GM23248 (cell line): ENCODE measurements at places on chromosomes 5 and 9. TPM values are rescaled to one million over a fixed set of nuclear protein-coding genes. Genes with fewer than 3 reads are reported as not detected.

Gene PPP3R2
- total RNA-seq: not detected in 2 replicates

Gene C5orf15
- total RNA-seq: 126 and 128 TPM in 2 replicates

Gene PCDHGA1
- total RNA-seq: 0.38 and 1.8 TPM in 2 replicates

Gene SLC23A1
- not detected in 2 replicates for total RNA-seq

Gene MAMDC4
- total RNA-seq: 1.1 and 2.3 TPM in 2 replicates

Gene HINT1
- 150 and 184 TPM in 2 replicates for total RNA-seq

Gene ADAMTS6
- 62.5 and 76.0 TPM in 2 replicates for total RNA-seq

Gene C9
- not detected in 2 replicates for total RNA-seq

Gene PCSK1
- 0.13 and 0.86 TPM in 2 replicates for total RNA-seq

Gene AQP3
- not detected in 2 replicates for total RNA-seq

- peak; percentile 57 for DNase-seq
Observed at GRCh38 chr5:180339583-180340183, 13.5 kb downstream of the GFPT2 start.

- DNase-seq: peak; percentile 29
Observed at GRCh38 chr5:93145767-93146166, 435.3 kb downstream of the NR2F1-AS1 start.

DNA sequence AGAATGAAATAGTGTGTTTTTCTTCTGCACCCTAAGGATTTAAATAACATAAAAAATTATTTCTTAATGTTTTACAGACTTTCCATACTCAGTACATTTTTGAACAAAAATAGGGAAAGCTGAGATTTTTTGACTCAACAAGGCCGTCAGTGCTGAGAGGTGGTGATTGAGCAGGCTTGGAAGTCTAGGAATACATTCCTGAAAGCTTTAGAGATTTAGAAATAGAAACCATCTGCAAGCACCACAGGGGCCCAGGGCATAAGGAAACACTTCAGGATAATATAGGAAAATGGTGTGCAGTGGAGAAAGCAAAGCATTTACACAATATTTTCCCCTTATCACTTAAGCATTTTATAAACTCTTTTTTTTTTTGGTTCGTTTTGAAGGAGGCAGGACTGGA, 5.2 kb downstream of the BASP1 start:
- peak; percentile 37 for DNase-seq

DNA sequence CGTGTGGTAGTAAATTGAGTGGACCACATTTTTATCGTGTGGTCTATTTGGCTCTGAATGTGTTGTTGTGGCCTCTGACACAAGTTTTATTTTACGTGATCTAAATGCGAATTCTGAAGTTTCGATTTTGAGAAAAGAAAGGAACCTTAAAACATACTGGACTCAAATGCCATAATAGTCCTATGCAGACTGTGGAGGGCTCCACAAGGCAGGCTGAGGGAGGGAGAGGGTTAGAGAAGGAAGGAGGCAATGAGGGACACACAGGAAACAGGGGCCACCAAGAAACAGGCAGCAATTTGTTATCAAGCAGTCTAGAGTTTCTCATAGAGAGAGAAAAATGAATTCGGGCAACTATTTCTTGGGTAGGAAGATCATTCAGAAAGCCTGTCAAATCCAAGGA, 110.4 kb upstream of the SEMA6A start:
- DNase-seq: no peak

DNA sequence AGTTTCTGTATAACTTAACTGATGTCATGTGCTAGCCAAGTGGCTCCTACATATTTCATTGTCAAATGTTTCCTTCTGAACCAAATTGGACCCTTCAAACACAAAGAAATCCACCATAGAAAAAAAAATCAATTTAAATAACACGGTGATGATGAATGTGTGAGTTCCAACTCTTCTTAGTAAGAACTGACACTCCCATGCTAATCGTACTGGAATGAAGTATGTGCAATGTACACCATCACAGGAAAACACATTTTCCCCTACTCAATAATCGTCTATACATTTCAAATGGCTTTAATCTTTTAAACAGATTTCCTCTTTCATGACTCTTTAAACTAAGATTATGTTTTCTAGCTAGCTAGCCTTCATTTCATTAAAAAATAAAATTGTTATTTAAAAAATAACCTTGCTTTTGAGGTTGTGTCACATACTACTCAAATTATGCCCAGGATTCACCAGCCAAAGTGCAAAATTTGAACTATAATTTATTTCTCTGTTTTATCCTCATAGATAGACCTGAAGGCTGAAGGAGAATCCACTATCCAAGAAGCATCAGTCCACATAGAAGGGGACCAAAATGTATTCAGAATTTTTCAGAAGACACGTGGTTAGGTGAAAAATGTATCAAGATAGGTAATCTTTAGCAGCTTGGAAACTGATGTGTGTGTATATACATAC, 131.0 kb upstream of the ITGA1 start:
- DNase-seq: peak; percentile 8

GRCh38 chr9:136285501-136286358, 18.2 kb downstream of the CCDC187 start:
- DNase-seq: no peak

DNA sequence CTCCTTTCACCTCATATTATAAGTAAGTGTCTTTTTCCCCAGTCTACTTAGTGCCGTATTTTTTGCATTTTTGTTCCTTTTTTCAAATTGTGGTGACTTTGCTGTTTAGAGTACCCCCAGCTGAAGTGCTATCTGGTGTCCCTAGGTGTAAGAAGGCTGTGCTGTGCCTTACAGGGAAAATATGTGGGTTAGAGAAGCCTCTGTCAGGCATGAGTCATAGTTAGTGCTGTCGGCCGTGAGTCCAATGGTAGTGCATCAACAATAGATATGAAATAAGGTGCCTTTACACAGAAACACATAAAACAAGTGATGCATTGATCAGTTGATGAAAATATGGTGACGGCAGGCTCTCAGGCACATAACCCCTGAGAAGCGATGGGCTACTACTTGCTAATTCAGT, 20.1 kb downstream of the SYK start:
- DNase-seq: peak; percentile 7

GRCh38 chr9:93252116-93252780, 68.3 kb downstream of the WNK2 start:
- DNase-seq: no peak

- DNase-seq: peak; percentile 98
Observed at GRCh38 chr5:14449052-14449661, 132.4 kb upstream of the OTULINL start.

DNA sequence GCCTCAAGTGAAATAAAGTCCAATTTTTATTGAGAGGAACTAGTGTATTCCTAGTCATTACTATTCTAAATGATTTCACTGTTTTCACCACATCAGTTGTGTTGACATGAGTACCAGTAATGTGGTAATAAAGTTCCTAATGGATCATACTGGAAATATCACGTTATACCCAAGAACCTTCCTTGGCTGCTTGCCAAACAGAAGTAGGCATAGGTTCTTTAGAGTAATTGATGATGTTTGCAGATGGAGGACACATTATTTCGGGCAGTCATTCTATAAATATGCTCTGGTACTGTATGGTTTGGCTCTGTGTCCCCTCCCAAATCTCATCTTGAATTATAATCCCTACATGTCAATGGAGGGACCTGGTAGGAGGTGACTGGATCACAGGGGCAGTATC, 15.1 kb downstream of the SNCAIP start:
- DNase-seq: no peak

DNA sequence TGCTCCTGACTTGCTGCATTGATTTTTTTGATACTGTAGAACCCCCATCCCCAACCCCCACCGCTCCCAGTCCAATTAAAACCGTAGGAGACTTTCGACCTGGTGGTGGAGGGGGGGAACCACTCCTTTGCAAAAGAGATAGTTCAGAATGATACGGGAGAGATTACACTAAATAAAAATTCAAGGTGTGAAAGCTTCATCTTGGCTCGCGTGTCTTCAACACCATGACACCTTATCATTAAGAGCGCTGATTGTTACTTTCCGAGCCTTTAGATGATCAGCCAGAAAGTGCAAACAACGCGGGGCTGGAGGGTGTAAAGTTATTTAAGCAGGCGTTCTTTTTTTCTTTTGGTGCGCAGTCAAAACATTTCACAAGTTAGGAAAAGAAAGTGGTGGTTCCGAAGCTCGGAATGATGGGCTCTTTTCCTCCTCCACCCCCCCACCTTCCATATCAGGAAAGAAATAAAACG, 1.3 kb upstream of the ZNF462 start:
- no peak for DNase-seq

- no peak for DNase-seq
Observed at GRCh38 chr9:75112789-75113188, 24.5 kb downstream of the OSTF1 start.

- DNase-seq: peak; percentile 3
Observed at GRCh38 chr5:166772770-166773169, 1518.7 kb upstream of the WWC1 start.

DNA sequence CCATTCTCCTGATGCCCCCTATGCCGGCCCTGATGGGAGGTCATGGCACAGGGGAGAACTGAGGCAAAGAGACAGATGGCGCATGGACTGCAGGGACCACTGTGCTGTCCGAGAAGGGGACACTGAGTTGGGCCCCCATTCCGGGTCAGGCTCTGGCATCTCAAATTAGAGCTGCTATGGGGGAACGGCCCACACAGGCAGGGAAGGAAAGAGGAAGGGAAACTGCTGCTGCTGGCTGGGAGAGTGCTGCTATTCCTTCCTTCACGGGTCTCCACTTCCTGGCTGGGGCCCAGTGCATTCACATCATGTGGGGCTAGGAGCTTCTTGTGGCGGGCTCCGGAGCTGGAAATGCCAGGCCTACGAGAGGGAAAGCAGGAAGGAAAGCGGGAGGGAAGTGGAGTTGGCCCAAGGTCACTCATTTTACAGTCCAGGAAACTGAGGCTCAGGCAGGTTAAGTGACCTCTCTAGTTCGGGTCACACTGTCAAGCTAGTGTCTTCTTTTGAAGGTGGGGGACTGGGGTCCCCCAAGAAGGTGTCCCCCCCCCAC, 1.3 kb upstream of the CARD19 start:
- no peak for DNase-seq

- peak; percentile 58 for DNase-seq
Observed at GRCh38 chr9:94031946-94032345, 52.3 kb upstream of the PTPDC1 start.

- DNase-seq: no peak
Observed at GRCh38 chr5:131532031-131532640, 102.9 kb downstream of the RAPGEF6 start.

DNA sequence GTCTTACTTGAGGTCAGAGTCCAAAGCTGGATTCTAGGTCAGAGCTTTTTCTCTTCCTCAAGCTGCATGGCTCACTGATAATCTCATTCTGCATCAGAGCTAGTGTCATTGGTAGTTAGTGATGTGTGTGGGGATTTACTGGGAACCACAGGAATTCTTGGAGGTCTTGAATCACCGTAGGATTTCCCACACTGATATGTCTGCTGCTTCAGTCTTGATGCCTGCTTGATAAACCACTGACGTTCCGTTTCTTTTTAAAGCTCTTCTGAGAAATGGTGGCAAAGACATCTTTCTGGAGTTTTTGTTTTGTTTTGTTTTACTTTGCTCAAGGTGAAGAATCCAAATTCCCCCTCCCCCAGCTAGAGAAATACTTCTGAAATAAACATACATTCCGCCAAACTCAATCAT, 1.2 kb upstream of the GARIN3 start:
- DNase-seq: peak; percentile 79

DNA sequence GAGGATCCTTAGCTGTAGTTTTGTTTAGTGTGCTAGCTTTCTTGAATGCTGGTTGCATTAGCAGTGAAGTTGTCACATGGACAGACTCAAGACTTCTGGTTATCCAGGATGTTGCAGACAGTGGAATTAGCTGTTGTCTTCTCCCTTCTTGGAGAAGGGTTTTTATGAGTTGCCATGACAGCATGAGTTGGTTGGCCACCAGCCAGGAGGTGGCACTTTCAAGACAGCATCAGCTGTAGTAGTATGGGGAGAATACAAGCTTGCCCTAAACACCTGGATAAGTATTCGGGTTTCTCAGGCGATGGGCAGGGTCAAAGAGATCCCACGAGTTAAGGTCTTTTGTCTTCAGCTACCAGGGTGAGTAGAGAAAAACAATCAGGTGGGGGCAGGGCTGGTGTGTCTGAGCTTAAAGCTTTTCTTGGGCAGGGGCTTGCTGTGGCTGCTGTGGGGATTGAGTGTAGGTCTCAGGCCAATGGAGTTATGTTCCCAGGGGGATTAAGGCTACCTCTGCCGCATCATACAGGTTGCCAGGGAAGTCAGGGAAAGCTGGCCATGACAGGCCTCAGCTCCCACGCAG, 7.7 kb upstream of the C5orf47 start:
- peak; percentile 30 for DNase-seq

DNA sequence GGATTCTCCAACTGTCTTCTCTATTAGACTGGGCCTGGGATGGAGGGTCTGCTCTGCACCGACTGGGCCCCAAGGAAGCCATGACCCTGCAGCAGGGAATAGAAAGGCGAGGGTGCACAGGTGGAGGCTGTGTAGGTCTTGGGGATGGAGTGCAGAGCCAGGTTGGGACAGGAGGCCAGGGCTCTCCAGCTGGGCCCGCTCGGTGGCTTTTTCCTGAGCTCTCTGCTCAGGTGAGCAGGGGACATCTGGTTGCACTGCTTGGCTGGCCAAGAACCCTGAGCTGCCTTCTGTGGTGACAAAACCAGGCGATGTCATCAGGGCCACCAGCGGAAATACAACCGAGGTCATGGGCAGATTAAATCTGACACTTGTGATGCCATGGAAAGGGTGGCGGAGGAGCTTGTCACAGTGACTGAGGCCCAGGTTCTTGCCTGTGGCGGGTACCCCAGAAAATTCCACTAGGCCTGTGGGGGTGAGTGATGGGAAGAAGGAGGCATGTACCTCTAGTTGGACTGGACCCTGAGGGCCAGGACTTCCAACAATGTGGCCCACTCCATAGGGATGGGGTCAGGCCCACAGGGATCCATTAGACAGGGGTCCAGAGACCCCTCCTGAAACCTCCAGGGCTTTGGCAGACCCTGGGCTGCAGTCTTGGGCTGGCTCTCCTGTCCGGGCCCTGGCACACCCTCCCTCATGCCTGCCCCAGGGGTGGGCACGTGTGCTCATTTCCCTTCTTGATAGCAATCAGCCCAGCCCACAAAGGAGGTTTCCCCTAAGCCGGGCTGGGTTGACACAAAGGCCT, 4.4 kb upstream of the IL3 start:
- DNase-seq: no peak

- DNase-seq: no peak
Observed at GRCh38 chr9:113990975-113991471, 87.1 kb downstream of the AMBP start.

- peak; percentile 69 for DNase-seq
Observed at GRCh38 chr5:95731571-95732554, 727 bp downstream of the RHOBTB3 start.

GRCh38 chr5:132704875-132705274, 31.1 kb downstream of the IL4 start:
- DNase-seq: peak; percentile 66

GRCh38 chr9:17928768-17929167, 349.9 kb downstream of the SH3GL2 start:
- no peak for DNase-seq

GRCh38 chr5:137308311-137308710, 190.8 kb downstream of the SPOCK1 start:
- DNase-seq: no peak

GRCh38 chr9:70030156-70030555, 13.5 kb upstream of the MAMDC2 start:
- DNase-seq: peak; percentile 21

DNA sequence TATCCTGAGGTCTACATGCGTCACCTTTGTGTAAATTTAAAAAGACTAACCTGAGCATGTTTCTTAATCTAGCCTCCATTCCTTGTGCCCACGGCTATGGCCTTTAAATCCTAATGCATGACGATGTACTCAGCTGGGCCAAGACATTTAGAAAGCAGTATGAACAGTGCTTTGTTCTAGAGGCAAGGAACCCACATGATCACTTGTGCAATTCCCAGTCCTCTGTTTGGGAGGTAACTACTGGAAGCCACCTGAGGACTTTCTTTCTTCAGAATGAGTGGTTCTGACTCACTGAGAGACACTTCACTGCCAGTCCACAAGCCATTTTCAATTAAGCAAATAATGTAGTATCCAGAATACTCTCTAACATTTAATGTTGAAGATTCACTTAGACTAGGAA, 181.3 kb downstream of the RAB3C start:
- DNase-seq: no peak
